CD4-positive, CD25-positive, alpha-beta regulatory T cell (primary cell): ENCODE measurements at places on chromosomes 16 and 17. TPM values are rescaled to one million over a fixed set of nuclear protein-coding genes. Genes with fewer than 3 reads are reported as not detected.

CEP112 gene
- 2.3 TPM for total RNA-seq

ACACA gene
- 42.9 TPM for total RNA-seq

DRC3 gene
- not detected for total RNA-seq

CA7 gene
- total RNA-seq: not detected

ELMO3 gene
- total RNA-seq: 2.2 TPM

CMTM1 gene
- total RNA-seq: 3.2 TPM

GRCh38 chr17:52938623-52939230 lies 780.2 kb upstream of the CA10 start:
- H3K27me3 ChIP-seq: no peaks in the 10 kb centered on the region
- H3K27ac ChIP-seq: no peak overlapping the region
- H3K36me3 ChIP-seq: no peaks in the 10 kb centered on the region
- H3K4me3 ChIP-seq: no peak overlapping the region
- DNase-seq: no peak
- H3K4me1 ChIP-seq: no peaks in the 10 kb centered on the region

GRCh38 chr16:72722552-72722951 lies 325.4 kb downstream of the ZFHX3 start:
- H3K36me3 ChIP-seq: no peaks in the 10 kb centered on the region
- H3K27ac ChIP-seq: no peak overlapping the region
- no peak for DNase-seq
- no peaks in the 10 kb centered on the region for H3K27me3 ChIP-seq
- H3K4me1 ChIP-seq: no peaks in the 10 kb centered on the region
- no peak overlapping the region for H3K4me3 ChIP-seq

GRCh38 chr17:45384789-45385262 lies 47.8 kb downstream of the ARHGAP27 start:
- no peak overlapping the region for H3K27ac ChIP-seq
- H3K27me3 ChIP-seq: peaks cover 4% of the 10 kb centered on the region
- no peak overlapping the region for H3K4me3 ChIP-seq
- peaks cover 4% of the 10 kb centered on the region for H3K4me1 ChIP-seq
- DNase-seq: no peak

DNA sequence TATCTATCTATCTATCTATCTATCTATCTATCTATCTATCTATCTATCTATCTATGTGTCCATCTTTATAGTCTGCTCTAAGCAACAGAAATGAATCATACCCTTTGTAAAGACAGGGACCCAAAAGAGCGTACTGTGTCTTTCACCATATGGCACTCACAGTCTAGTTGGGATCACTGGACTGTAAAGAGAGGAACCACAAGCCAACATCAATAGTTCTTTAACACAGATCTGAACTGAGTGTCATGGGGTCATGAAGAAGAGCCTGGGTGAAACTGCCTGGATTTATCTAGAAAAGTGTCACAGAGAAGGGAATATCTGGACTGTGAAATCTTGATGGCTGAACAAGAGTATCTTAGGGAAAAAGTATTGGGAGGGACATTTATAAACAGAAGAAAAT lies 619.1 kb upstream of the SOX9 start:
- no peak overlapping the region for H3K27ac ChIP-seq
- H3K4me3 ChIP-seq: no peak overlapping the region
- no peaks in the 10 kb centered on the region for H3K36me3 ChIP-seq
- H3K4me1 ChIP-seq: no peaks in the 10 kb centered on the region
- no peaks in the 10 kb centered on the region for H3K27me3 ChIP-seq
- no peak for DNase-seq
